Activated CD4-positive, alpha-beta memory T cell treated with anti-CD3 and anti-CD28 coated beads, Interleukin-2, amount 10 ng/mL, durations not matched to agents 7 days and 5 days (primary cell): ENCODE measurements at places on chromosomes 3 and 15. TPM values are rescaled to one million over a fixed set of nuclear protein-coding genes. Genes with fewer than 3 reads are reported as not detected.

DNA sequence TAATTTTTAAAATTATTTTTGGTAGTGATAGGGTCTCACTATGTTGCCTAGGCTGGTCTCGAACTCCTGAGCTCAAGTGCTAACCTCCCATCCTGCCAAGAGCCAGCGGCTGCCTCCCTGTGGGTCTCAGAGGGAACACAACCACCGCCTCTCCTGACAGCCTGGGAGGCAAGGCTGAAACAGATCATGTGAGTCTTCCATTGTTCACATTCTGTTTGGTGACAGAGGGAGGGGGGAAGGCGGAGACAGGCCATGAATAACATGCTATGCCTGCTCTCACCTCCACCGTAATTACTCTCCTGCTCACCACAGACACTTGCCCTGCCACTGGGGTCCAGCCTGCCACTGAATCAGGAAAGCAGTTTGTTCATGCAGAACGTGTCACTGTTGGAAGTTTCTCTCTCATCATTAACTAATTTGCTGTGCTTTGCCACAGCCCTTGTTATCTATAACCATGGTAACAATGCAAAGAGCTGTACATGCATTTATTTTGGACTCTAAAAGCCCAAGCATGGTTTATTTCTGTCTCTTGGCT, 78.4 kb upstream of the RASGRF1 start:
- H3K27ac ChIP-seq, result no peak overlapping the region
- H3K27me3 ChIP-seq, result peaks cover 13% of the 10 kb centered on the region
- no peaks in the 10 kb centered on the region for H3K36me3 ChIP-seq
- no peaks in the 10 kb centered on the region for H3K4me1 ChIP-seq
- H3K4me3 ChIP-seq, result no peak overlapping the region

DNA sequence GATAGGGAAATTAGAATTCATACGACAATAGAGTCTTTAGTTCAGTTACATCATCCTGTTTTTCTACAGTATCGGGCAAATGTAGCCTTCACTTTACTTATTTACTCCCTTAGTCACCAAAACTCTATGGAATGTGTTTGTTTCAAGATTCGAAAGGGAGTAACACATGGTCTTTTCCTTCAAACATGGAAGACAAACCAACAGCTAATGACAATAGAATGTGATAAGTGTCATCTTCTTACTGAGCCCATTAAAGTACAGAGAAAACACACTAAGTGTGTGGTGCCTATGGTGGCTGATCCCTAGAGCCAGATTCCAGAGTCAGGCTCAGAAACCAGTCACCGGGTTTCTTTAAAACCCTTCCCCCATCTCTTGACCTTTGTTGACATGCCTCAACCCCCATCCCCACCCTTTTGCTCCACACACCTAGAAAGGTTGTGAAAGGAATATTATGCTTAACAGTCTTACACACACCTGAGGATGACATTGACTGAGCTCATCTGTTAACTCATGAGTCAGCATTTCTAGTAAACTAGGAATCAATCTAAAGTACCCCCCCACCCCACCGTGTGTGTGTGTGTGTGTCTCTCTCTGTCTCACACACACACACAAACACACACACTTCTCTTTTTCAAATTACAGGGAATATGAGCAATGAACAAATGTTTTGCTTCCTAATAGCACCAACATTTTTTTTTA, 549.6 kb upstream of the CCDC54 start:
- H3K27me3 ChIP-seq, result peaks cover 1% of the 10 kb centered on the region
- H3K27ac ChIP-seq, result no peak overlapping the region
- no peak for DNase-seq
- H3K36me3 ChIP-seq, result no peaks in the 10 kb centered on the region

- no peaks in the 10 kb centered on the region for H3K4me1 ChIP-seq
- peaks cover 57% of the 10 kb centered on the region for H3K27me3 ChIP-seq
- H3K36me3 ChIP-seq, result no peaks in the 10 kb centered on the region
- H3K27ac ChIP-seq, result no peak overlapping the region
- DNase-seq, result no peak
- no peak overlapping the region for H3K4me3 ChIP-seq
Observed at GRCh38 chr3:55480911-55481743, 6.0 kb downstream of the WNT5A start.

DNA sequence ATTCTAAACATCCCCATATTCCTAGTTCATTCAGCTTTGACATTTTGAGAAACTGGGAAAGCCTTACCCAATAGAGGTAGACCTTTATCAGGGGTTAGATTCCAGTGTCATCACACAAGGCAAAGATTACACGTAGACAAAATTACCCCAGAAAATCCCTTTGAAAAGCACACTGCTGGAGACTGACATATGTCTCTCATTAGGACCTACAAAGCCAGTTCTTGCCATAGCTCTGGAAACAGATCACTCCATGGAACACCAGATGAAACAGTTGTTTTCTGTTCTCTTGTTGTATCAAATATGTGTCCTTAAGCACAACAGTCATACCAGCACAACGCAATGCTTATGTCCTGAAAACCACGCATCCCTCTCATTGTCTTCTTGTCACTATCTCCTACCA, 44.7 kb downstream of the RARB start:
- no peaks in the 10 kb centered on the region for H3K4me1 ChIP-seq
- no peak overlapping the region for H3K4me3 ChIP-seq
- H3K36me3 ChIP-seq, result no peaks in the 10 kb centered on the region

- no peak for DNase-seq
- H3K27me3 ChIP-seq, result no peaks in the 10 kb centered on the region
- peaks cover 6% of the 10 kb centered on the region for H3K36me3 ChIP-seq
- H3K27ac ChIP-seq, result no peak overlapping the region
- H3K4me3 ChIP-seq, result no peak overlapping the region
Observed at GRCh38 chr3:23865595-23866396, 51.0 kb downstream of the NKIRAS1 start.

DNA sequence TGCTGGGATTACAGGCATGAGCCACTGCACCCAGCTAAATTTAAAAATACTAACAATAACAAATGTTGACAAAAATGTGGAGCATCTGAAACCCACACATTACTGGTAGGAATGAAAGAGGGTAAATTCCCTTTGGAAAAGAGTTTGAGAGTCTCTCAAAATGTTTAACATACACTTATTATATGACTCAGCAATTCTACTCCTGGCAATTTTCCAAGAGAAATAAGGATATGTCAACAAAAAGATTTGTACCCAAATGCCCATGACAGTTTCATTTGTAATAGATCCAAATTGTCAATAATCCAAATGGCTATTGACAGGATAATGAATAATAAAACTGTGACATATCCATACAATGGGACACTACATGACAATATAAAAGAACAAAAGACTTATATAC, 9.0 kb downstream of the HCLS1 start:
- no peak for DNase-seq
- H3K4me3 ChIP-seq, result no peak overlapping the region
- no peak overlapping the region for H3K27ac ChIP-seq

DNA sequence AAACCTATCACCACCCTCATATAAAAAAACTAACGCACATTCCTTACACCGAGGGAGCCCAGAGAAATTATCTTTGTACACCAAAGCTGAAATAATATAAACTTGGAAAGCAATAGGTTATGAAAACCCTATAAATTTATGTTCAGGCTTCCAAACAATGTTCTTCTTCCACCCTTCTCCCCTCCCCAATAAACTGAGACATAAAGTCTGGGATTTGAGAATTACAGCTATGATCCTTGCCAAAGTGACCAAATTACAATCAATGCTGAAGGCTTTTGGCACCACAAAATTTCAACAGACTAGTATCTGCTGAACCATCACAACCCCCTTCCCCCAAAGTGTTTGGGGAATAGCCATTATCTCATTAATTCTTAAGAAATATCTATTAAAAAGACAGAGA, 237.8 kb downstream of the FMN1 start:
- DNase-seq, result no peak
- no peaks in the 10 kb centered on the region for H3K27me3 ChIP-seq
- H3K4me1 ChIP-seq, result no peaks in the 10 kb centered on the region
- H3K36me3 ChIP-seq, result no peaks in the 10 kb centered on the region

GRCh38 chr3:85670634-85671205, 711.9 kb downstream of the CADM2 start:
- H3K4me3 ChIP-seq, result no peak overlapping the region
- H3K27ac ChIP-seq, result no peak overlapping the region
- no peak for DNase-seq
- no peaks in the 10 kb centered on the region for H3K36me3 ChIP-seq
- no peaks in the 10 kb centered on the region for H3K4me1 ChIP-seq

- peaks cover 14% of the 10 kb centered on the region for H3K4me1 ChIP-seq
- H3K4me3 ChIP-seq, result no peak overlapping the region
- H3K36me3 ChIP-seq, result peaks cover 32% of the 10 kb centered on the region
- H3K27ac ChIP-seq, result no peak overlapping the region
- no peaks in the 10 kb centered on the region for H3K27me3 ChIP-seq
- DNase-seq, result no peak
Observed at GRCh38 chr15:89839167-89839810, 24.6 kb upstream of the ANPEP start.

DNA sequence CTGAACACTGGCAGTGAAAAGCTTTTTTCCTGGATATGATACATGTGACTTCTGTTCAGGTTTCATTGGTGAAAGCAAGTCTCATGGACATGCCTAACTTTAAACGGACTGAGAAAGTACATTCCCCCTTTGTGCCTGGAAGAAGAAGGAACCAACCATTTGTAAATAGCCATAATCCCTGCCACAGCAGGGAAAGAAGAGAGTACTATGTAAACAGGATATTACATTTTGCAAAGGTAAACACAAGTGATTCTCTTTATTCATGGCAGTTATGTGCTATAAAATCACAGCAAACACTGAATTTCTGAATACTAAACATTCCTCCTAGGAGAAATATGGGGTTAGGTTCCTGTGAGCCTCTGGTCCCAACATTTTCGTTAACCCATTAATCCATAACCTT, 46.8 kb downstream of the PRICKLE2 start:
- no peak overlapping the region for H3K4me3 ChIP-seq
- H3K27me3 ChIP-seq, result peaks cover 3% of the 10 kb centered on the region
- DNase-seq, result no peak
- no peak overlapping the region for H3K27ac ChIP-seq
- peaks cover 2% of the 10 kb centered on the region for H3K4me1 ChIP-seq

- H3K27ac ChIP-seq, result no peak overlapping the region
- no peaks in the 10 kb centered on the region for H3K36me3 ChIP-seq
- H3K4me3 ChIP-seq, result no peak overlapping the region
- no peaks in the 10 kb centered on the region for H3K4me1 ChIP-seq
- H3K27me3 ChIP-seq, result no peaks in the 10 kb centered on the region
Observed at GRCh38 chr3:109569135-109569846, 231.9 kb upstream of the DPPA4 start.

GRCh38 chr15:68038246-68038645, 15.9 kb upstream of the PIAS1 start:
- H3K27me3 ChIP-seq, result peaks cover 48% of the 10 kb centered on the region
- no peaks in the 10 kb centered on the region for H3K36me3 ChIP-seq
- no peaks in the 10 kb centered on the region for H3K4me1 ChIP-seq
- H3K4me3 ChIP-seq, result no peak overlapping the region
- no peak for DNase-seq
- no peak overlapping the region for H3K27ac ChIP-seq

DNA sequence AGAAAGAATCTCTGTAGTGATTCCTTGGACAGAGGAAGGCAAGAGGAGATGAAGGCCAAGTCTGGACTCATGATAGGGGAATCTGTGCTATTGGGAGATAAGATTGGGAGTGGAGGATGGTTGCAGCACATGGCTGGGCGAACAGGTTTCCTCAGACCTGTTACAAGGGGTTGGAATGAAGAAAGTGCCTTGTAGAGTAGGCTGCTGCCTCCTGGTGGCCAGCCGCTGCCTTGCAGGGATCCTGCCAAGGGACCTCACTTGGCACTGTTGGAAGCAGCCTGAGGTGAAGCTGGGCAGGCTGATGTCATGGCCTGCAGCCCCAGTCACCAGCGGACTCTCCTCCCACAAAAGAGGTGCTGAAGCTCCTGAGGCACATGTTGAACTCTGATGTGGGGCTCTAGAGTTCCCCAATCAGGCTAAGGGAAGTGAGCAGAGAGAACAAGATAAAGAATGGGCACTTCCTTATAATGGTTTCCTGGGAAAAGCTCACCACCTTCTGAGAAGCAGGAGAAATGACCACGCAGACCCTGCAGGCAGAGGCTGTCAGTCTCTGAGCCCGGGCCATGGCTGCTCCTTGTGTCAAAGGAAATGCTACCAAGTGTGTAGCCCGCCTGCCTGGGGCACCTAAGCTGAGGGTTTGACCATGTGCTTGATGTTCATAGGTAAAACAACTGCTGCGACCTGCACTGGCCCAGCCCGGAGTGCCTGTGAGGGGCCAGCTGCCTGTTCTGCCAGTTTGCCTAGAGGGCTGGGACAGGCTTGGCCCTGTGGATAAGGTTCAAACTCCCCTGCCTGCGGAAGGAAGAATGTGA, 1.6 kb upstream of the TEX264 start:
- peaks cover 25% of the 10 kb centered on the region for H3K36me3 ChIP-seq
- peak overlapping the region; percentile 93 for H3K4me3 ChIP-seq
- H3K4me1 ChIP-seq, result peaks cover 49% of the 10 kb centered on the region

GRCh38 chr15:44157679-44158078, 37.4 kb downstream of the FRMD5 start:
- H3K27me3 ChIP-seq, result peaks cover 25% of the 10 kb centered on the region
- DNase-seq, result no peak

DNA sequence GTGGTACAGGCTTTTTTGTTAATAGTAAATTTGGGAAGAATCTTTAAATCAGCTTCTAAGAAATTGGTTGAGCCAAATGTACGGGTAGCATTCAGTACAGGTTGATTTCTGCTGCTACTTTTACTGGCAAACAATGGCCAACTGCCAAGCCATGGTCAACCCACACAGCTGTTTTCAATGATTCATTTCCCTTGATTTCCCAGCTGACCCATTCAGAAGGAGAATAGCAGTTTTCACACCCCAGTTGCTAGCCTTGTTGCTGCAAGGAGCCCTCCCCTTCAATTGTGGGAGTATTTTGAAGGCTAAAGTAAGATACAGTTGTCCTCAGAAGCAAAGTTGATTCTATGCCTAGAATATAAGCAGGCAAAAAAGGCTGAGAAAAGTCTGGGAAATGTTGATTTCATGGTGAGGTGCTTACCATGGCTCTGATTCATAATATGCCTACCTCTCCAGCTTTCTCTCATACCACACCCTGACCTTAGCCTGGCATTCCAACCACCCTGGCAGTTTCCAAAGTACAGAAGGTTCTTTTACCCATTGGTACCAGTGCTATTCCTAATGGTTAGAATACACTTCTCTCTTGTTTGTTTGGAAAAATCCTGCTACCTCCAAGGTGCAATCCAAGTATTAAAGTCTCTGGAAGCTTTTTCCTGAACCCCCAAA, 320.3 kb upstream of the TGFBR2 start:
- H3K4me3 ChIP-seq, result no peak overlapping the region
- H3K36me3 ChIP-seq, result no peaks in the 10 kb centered on the region
- H3K4me1 ChIP-seq, result peaks cover 37% of the 10 kb centered on the region

GRCh38 chr3:28586325-28586724, 237.7 kb upstream of the AZI2 start:
- no peak overlapping the region for H3K27ac ChIP-seq
- no peaks in the 10 kb centered on the region for H3K36me3 ChIP-seq
- H3K4me3 ChIP-seq, result no peak overlapping the region

Gene REC114
- total RNA-seq, result not detected

Gene CKMT1A
- total RNA-seq, result not detected

Gene PIGBOS1
- 14.9 TPM for total RNA-seq

Gene GOLGA8S
- 0.38 TPM for total RNA-seq

Gene TRH
- total RNA-seq, result not detected

Gene NPAP1
- not detected for total RNA-seq

Gene CLRN1
- total RNA-seq, result not detected
